ENCODE measurements at places on chromosomes 2 and 18.

DNA sequence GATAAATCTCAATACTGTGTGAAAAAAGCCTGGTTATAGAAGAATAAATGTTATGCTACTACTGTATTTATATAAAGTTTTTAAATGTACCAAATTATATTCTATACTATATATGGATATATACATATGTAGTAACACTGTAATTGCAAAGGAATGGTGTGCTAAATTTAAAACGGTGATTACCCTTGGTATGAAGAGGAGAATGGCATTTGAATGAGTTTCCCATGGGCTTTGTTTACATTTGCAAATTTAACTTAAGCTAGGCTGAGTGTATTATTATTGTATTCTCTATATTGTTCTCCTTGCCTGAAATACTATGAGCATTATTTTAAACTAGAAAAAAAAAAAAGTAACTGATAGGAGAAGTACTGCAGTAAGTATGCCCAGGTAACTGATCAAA is 4.7 kb upstream of the SP3 start:
- no peak for DNase-seq

DNA sequence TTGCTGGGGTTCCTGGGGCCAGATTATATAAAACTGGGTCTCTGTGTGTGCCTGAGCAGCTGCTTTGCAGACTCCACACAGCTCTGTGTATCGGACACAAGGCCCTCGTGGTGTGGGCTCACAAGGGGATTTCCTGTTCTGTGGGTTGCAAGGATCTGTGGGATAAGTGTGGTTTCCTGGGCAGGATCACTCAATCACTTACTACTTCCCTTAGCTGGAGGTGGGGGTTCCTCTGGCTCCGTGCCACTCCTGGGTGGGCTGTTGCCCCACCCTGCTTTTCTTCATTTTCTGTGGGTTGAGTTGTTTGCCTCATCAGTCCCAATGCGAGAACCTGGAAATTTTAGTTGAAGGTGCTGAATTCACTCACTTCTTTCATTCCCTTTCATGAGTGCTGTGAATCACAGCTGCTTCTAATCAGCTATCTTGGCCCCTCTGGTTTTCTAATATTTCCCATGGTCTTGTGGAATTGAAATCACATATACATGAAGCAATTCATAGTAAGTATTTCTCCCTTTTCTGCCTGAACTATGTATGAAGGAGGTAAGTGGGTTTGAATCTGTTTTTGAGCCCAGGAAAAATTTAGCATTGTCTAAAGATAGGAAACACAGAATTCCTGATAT is 196.3 kb downstream of the DCDC2C start:
- no peak for DNase-seq

DNA sequence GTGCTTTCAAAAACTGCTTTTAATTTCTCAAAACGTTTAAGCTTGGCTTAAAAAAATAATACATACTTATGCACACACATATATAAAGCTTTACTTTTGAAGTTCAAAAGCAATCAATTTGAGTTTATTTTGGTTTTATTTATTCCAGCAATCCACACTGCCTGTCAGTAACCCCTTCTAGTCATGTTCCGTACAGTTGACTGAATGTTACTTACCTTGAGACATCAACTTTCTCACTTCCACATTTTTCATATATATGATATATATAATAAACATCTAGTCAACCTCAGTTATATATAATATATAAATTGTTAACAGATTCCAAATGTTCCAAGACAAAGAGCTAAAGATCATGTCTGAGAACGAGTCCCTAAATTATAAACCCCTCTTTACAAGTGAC is 1137.3 kb upstream of the ZEB2 start:
- no peak for DNase-seq

DNA sequence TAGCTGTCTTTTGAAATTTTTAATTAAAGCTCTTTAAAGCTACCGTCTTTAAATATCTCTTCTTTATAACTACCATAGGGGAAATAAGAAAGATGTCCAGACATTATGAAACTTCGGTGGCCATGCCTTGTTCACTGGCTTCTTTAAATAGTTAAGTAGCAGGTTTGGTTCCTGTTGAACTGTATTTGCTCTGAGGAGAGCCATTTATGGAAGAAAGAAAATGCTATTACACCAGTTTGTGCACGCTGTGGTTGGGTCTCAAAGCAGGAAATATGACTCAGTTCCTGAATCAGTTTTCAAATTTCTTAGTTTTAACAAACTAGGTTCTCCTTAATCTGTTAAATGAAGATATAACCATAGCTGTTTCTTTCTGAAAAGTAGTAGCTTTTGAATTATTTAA is 12.2 kb downstream of the ARPC2 start:
- DNase-seq, result no peak

- no peak for DNase-seq
Observed at GRCh38 chr2:239966029-239966852, 58.9 kb downstream of the NDUFA10 start.

- DNase-seq, result no peak
Observed at GRCh38 chr2:228239207-228239906, 57.9 kb upstream of the SPHKAP start.

DNA sequence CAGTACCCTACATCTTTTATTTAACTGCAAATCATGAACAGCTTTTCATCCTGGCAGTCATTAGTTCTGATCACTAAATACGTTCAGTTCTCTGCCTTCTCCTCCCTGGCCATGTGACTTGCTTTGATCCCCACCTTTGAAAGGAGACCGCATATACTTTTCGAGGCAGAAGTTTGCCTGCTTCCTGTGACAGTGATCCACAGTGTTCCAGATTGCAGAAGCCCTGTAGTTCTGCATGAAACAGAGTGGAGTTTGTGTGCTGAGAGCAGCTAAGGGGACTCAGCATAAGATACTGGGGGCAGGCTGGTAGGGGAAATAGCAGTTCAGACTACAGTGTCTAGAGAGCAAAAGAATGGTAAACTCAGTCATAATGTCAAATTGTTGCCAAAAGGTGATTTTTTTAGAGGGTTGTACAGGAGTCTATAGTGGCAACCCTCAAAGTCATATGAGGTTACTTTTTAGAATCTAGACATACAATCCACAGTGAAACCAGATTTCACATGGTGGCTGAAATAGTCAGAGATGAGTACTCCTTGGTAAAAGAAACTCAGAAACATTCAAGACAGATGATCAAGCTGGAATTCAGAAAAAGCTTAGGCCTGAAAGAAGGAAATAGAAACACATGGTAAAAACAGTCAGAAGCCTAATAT is 1800.4 kb upstream of the CELF4 start:
- no peak for DNase-seq

DNA sequence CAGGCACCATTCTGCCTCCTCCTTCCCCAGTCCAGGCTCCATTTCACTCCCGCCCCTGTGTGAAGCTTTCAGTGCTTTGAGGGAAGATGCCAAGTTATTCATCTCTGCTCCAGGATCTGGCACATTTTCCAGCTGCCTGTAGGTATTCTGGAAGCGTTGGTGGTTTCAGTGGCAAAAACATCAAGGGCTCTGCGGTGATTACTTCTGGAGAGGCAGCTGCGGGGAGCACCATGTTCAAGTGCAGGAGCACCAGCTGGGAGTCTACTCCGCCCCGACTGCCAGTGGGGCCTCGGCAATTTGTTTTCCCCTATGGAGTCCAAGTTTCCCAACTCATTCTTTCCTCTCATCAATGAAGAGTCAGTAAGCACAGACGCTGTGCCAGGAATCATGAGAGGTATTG is 211.7 kb downstream of the CLIP4 start:
- no peak for DNase-seq

GRCh38 chr2:12451726-12452125 is 265.0 kb upstream of the TRIB2 start:
- DNase-seq, result peak; percentile 15

Measured in hematopoietic multipotent progenitor cell treated with erythropoietin and hydrocortisone succinate and interleukin-3 and kit ligand, for 15 days (in vitro differentiated cells).